ENCODE measurements at places on chromosomes 7 and 10.
A peak's percentile ranks its signal among the peaks of the same experiment; 100 is the strongest.

DNA sequence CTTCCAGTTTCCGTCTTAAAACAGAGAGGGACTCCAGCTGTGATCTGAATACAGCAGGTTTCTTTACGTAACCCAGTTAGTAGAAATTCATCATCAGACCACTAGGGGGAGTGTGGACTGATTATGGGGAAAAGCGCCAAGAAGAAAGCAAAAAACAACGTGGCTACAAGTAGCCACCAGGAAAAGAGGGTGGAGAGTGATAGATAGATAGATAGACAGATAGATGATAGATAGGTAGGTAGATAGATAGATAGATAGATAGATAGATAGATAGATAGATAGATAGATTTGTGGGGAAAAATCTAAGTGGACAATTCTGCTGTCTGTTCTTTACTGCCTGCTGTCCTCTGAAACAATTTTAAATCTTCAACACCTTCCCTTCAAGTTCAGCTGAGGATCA, 12.7 kb upstream of the AKR1B10 start:
- peak; percentile 70 for DNase-seq

GRCh38 chr7:108455551-108455997, 662 bp downstream of the NRCAM start:
- no peak for DNase-seq

DNA sequence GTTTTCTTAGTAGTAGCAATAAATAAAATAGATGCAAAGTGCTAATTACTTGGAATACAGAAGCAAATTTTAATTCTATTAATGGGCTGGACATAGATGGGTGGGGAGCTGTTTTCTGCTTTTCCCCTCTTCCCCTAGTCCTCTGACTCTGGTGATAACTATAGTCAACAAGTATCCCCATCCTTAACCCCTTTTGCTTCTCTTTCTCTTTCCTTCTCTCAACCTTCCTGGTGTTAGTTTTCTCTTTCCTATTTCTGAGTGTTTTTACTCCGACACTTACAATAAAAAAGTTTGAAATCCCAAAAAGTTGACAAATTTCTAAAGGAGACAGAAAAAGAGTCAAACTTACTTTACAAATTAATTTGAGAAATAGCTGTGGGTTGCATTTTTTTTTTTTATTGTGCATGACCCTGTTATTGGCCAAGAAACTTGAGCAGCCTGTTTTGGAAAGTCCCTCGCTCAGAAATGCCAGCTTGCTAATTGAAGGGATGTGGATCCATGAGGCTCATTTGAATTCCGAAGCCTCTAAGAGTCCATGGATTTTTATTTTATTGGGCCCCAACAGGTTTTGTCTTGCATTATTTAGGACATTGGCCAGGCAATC, 2.4 kb downstream of the FAS start:
- DNase-seq = no peak

GRCh38 chr10:102713539-102713813, 721 bp downstream of the ARL3 start:
- DNase-seq = no peak

DNA sequence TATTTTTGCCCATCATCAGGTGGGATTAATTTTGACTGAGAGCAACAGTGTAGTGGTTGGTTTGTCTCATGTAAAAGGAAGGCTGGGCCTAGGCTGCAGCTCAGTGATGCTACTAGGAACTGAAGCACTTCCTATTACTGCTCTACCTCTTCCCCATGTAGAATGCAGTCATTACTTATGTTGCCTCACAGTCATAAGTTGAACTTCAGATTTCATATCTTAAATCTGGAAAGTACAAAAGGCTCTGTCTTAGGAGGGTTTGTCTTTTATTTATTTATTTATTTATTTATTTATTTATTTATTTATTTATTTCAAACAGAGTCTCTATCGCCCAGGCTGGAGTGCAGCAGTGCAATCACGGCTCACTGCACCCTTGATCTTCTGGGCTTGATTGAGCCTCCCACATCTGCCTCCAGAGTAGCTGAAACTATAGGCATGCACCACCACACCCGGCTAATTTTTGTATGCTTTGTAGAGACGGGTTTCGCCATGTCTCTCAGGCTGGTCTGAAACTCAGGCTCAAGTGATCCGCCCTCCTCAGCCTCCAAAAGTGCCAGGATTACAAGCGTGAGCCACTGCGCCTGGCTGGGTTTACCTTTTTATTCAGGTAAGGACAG, 721.7 kb upstream of the GALNT17 start:
- DNase-seq = no peak

GRCh38 chr7:107609811-107610261, 29.8 kb downstream of the BCAP29 start:
- DNase-seq = no peak

- DNase-seq = no peak
These were observed 36.1 kb downstream of the ADGRA1 start for GRCh38 chr10:133123746-133124356.

Data from neuronal stem cell (in vitro differentiated cells).